ENCODE measurements at places on chromosomes 12 and 14.

- DNase-seq: no peak
These were observed at the start of gene SSPN for GRCh38 chr12:26195250-26195640. TSS of gene SSPN (plus strand) at chr12:26195573. CDS start at chr12:26195673, 100 bp downstream.

DNA sequence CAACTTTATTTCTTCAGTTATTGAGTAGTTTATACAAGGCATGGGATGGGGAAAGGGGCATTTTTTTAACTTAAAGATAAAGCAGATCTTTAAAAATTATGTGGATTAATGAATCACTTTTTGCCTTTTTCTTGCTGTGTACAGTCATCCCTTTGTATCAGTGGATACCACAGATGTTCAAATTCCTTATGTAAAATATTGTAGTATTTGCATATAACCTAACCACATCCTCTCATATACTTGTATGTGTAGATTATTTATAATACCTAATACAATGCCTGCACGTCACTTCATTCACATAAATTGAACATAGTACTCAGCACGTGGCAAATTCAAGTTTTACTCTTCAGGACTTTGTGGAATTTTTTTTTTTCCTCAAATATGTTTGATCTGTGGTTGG is 66.5 kb upstream of the MON2 start:
- no peak for DNase-seq

DNA sequence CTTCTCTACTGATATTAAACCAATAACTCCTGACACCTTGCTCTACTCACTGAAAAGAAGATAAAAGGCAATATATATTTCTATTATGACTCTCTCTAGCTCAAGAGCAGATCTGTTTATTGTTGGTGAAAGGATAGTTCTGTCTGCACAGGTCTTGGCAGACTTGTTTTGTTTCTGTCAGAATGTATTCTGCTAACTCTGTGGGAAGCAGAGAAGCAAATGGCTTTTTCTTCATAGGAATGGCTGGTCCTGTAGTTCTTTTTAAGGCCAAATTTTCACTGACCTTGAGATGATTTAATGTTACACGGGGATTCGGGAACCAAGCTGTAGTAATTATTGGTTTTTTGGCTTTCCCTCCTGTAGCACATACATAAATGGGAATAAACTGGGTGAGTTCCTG is 512.1 kb downstream of the DIO2 start:
- no peak for DNase-seq

- DNase-seq: no peak
These were observed 515.7 kb upstream of the ATXN7L3B start for GRCh38 chr12:74021937-74022336.

DNA sequence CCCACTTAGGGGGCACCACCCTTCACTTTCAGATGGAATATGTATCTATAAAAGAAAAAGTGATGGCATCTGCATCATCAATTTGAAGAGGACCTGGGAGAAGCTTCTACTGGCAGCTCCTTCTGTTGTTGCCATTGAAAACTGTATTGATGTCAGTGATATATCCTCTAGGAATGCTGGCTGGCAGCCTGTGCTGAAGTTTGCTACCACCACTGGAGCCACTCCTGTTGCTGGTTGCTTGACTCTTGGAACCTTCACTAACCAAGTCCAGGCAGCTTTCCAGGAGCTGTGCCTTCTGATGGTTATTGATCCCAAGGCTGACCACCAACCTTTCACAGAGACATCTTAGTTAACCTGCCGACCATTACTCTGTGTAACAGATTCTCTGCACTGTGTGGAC is 44.7 kb downstream of the RIMKLB start:
- no peak for DNase-seq

- no peak for DNase-seq
These were observed 30.6 kb upstream of the LMO3 start for GRCh38 chr12:16636435-16637055.

- no peak for DNase-seq
These were observed 25.4 kb upstream of the ETV6 start for GRCh38 chr12:11624116-11624515.

DNA sequence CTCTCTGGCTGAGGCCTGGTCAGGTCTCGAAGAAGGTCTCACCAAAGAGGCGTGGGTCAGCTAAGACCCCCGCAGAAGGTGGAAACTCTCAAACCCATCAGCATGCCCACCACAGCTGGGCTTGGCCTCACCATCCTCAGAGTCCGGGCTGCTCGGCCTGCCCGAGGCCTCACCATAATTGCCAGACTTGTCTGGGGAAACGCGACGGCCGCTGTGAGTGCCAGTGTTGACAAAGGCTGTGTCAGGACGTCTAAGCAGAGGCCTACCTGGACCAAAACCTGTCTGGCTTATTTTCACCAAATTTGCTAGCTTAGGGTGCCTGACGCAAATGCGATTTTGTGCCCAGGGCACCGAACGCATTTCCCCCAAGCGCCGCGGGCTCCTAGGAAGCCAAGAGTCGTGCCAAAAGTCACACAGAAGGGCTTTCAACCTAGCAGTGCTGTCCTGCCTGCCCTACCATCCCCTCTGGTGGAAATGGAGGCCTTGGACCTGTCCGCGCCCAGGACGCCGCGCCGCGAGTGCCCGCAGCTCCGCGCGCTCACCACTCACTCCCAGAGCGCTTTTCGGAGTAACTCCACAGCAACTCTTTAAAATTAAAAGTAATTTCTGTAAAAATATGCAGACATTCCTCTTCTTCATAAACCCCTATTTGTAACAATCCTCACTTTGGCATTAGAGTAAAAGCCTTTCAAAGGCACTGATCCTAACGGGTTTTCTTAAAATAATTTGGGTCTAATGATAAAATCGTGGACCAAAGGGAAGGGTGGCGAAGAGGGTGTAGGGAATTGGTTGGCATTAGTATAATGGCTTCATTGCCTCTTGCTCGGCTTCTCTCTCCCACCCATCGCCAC is 1.2 kb upstream of the ALX1 start:
- no peak for DNase-seq

DNA sequence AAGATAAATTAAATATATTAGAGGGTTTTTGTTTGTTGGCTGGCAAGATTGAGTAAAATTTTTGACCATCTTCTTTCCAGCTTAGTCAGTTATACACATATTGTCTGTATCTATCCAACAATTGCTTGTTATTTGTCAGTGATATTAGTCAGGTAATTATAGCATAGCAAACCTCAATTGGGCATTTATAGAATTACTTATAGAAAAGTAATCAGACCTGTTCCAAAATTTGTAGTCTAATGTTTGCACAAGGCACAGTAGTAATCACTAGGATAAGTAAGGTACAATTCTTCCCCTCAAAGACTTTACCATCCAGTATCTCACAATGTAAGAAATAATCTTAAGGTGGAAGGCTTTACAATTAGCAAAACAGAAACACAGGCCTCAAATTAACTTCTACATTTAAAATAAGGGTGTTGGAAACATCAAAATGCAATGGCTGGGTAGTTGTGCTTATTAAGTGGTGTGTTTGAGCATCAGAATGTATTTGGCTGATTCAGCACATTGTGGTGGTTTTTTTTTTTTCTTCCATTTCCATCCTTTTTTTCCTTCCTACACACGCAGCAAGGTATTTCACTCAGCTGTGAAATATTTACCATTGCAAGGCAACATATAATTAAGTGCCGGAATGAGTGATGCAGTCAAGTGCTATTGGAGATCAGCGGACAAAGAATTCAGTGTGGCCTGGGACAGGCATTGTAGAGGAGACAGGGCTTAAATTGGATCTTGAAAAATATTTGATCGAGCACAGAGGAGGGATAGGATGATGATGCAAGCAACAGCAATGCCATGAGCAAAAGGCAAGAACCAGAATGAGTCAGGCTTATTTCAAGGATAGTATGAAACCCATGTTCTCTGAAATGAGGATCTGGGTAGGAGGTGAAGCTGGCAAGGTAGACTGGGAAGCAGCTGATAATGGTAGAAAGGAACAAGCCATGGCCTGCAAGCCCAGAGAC is 178.2 kb downstream of the AKAP6 start:
- DNase-seq: no peak

DNA sequence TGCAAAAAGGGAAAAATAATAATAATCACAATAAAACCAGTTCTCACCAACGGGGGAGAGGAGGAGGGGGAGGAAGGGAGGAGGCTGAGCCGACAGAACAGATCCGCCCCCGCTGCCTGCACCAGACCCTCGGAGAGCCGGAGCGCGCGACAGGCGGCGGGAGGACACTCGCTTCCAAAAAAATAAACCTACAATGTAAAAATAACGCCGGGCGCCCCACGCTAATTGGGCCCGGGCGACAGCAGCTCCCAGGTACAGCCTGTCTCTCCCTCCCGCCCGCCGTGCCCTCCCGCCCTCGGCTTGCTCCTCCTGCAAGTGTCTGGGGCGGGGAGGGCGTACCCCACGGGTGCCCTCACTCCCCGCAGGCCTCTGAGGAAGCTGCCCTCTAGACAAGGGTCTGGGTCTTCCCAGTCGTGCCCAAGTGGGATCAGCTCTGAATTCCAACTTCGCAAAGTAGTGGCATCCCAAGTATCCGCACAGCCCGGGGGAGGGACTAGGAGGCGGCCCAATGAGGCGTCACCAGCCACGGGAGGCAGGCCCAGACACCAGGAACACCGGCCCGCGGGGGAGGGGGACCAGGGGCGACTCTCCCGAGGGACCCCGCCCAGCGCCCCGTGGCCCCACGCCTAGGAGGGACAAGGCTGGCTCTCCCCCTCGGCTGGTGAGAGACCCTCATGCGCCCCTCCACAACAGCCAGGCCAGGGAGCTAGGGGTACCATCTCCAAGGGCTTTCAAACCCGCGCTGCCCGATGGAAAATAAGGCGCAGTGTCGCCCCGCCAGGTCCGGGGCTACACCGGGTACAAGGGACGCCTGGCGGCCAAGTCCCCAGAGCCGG is 1.0 kb downstream of the NCOR2 start:
- no peak for DNase-seq

DNA sequence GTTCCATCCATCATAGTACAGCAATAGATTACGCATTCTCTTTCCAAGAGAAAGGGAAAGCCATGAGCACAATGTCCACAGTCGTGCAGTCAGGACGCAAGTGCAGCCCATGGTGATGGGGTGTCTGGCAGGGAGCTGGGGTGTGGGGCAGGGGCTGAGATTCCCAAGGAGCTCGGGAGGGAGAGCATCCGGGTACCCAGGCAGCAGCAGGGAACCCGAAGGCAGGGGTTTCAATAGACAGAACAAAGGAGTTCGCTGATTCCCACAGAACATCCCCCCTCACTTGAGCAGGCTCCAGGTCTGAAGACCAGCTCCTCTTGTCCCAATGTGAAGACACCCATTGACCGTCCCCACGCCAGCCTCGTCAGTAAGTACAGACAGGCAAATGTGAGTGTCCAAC is 13.5 kb downstream of the ANHX start:
- DNase-seq: no peak

DNA sequence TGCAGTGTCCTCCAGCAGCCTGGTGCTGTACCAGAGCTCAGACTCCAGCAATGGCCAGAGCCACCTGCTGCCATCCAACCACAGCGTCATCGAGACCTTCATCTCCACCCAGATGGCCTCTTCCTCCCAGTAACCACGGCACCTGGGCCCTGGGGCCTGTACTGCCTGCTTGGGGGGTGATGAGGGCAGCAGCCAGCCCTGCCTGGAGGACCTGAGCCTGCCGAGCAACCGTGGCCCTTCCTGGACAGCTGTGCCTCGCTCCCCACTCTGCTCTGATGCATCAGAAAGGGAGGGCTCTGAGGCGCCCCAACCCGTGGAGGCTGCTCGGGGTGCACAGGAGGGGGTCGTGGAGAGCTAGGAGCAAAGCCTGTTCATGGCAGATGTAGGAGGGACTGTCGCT is 15.2 kb downstream of the C12orf43 start:
- DNase-seq: no peak

DNA sequence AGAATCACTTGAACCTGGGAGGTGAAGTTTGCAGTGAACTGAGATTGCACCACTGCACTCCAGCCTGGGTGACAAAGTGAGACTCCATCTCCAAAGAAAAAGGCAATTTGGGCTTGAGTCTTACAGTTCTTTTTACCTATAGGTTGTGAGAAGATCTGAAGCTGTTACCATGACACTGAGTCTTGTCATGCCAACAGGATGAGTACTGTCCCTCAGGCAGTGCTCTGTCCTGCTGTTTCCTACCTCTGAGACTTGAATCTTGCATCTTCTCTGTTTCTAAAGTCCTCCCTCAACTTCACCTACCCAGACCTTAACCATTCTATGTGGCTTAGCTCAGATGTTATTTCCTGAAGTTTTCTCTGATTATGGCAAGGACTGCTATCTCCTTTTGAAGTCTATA is 400.8 kb upstream of the PRICKLE1 start:
- DNase-seq: no peak

GRCh38 chr14:37594238-37594970 is 645 bp downstream of the FOXA1 start:
- peak; percentile 86 for DNase-seq

- no peak for DNase-seq
These were observed 43.4 kb upstream of the LIMA1 start for GRCh38 chr12:50326590-50327284.

DNA sequence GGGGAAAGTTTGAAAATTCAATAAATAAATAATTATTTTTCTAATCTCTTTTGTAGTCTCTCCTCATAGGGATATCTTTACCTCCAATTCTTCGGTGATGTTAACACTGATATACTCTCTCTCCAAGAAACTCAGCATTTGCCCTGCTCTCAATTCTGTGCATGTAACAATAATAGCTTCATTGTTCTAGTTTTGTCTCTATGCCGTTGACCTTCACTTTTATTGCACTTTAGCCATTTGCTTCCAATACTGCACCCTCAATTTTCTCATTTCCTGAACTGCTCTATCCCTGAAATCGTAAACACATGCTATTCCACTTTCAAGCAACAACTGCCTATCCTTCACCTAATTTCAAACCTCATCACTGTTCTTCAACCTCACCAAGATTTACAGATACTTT is 645.0 kb downstream of the C12orf50 start:
- DNase-seq: no peak

DNA sequence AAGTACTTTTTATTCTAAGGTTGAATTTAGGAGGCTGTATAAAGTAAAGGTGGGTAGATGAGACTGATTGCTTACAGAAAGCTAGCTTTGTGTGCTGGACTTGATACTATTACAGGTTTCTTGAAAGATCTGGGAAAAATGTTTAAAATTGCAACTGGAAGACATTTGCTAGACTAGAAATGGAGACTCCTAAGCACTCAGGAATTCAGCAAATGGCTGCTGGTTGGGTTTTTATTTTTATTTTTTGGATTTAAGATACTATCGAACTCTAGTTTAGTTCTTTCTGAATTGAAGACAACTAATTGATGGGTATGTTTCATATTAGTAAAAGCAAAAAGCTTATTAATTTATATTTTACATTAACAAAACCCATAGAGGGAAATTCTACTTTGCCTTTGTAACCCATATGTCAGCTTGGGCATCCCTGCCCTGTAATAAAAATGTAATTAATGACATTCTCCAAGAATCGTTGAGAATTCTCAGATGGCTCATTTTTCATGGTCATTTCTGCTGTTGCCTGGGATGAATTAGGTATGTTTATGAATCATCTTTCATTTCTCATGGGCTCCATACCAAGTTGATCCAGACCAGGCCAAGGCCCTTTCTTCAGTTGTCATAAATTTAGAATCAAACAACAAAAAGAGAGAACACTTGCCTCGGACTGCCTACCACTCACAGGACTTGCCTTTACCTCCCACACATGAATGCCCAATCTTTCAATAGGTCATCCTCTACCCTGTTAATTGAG is 102.1 kb downstream of the ERGIC2 start:
- DNase-seq: no peak

All from NCI-H187 treated with DMSO at 0.1 percent for 48 hours (cell line).